Fibroblast of skin of left quadriceps (primary cell): ENCODE measurements at places on chromosomes 2 and 18.

GRCh38 chr2:24853996-24854395 lies 60.8 kb downstream of the CENPO start:
- no peak for DNase-seq

DNA sequence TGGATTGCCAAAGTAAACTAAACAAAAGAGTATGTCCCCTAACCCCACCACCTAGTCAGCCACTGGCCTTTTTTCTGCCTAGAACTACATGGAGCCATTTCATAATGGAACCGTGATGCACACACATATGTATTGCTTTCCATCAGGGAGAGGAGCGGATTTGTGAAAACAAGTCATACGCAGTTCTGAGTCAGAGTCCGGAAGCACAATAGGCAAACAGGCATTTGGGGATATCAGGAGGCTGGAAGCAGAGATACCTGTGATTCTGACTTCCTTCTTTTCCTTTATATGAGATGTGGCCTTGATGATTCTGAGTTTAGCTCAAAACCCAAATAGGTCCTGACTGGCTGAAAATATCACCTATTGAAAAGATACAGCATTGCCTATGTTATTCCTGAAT lies 93.5 kb downstream of the TMEM163 start:
- DNase-seq: no peak

- no peak for DNase-seq
Observed at GRCh38 chr18:73577365-73577764, 570.3 kb downstream of the FBXO15 start.

DNA sequence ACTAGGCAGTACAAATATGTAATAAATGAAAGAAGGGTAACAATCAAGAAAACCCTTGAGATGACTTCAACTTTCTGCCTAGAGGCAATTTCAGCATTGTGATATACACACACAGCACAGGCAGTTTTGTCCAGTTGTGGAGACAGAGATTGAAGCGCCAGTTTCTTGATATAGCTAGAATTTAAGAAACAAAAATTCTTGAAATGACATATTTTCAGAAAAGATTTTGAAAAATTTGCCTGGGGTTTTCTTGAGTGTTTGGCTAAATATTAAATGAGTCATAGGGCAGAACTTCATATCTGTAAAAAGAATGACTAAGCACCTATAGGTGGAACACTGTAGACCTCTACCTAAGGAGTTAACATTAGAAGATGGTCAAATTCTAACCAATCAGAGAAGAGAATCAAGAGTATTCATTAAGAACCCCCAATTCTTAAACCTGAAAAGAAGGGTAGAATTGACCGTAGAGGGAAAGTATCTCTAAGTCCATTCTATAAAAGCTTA lies 1266.8 kb upstream of the TMEFF2 start:
- no peak for DNase-seq

- no peak for DNase-seq
Observed at GRCh38 chr18:35611518-35611917, 30.0 kb downstream of the GALNT1 start.
